OCI-LY7 (cell line): ENCODE measurements at places on chromosomes 16 and 17.

GRCh38 chr17:68705714-68706076 is 104.5 kb upstream of the FAM20A start:
- no peak for DNase-seq

DNA sequence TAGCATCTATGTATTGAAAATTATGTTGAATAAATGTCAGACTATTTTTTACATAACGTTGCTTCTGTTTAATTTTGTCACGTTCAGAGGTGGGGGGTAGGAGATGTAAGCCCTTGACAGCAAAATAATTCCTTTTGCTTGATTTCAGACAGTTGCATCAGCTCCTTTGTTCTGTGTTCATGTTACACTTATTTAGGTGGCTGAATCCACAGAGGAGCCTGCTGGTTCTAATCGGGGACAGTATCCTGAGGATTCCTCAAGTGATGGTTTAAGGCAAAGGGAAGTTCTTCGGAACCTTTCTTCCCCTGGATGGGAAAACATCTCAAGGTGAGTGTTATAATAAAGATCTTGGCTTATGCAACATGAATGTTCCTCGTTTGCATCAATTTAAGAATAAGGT is 4.5 kb downstream of the HERPUD1 start:
- no peak for DNase-seq

- no peak for DNase-seq
Observed at GRCh38 chr16:65697521-65697920, 575.7 kb upstream of the CDH11 start.

DNA sequence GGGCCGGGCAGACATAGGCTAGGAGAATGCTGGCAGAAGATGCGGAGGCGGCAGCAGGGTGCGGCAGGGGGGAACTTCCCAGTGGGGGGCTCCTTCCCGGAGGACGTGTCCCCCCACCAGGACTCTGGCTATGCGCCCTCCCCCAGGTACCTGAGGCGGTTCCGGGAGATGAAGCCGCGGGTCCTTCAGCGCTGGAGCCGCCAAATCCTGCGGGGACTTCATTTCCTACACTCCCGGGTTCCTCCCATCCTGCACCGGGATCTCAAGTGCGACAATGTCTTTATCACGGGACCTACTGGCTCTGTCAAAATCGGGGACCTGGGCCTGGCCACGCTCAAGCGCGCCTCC is 3.4 kb downstream of the WNK4 start:
- DNase-seq, result no peak

GRCh38 chr17:48128400-48128799 is 20.8 kb downstream of the SNX11 start:
- no peak for DNase-seq

- DNase-seq, result no peak
Observed at GRCh38 chr16:86768999-86769398, 190.7 kb downstream of the FOXL1 start.

DNA sequence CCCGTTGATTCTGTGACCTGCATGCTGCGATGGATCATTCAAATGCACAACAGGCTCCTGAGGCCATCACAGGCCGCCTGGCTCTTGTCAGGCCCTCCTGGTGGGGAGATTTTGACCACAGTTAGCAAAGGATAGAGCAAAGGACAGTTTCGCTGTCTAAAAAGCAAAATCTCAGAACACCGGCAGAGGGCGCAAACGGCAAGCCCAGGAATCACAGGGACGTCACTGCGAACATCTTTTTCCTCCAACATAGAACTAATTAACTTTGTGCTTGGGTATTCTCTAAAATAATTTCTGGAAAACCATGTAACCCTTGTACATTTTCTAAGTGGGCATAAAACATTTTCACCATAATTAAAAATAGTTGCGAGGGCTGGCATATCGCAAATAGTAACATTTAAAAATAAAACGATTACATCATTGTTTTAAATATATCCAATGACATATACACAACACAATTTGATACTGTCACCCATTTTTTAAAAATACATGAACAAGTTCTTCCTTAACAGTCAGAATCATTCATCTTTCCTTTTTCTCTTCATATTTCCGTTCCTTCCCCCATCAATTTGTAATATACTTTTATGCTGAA is 19.7 kb upstream of the SLC47A1 start:
- peak; percentile 74 for DNase-seq

DNA sequence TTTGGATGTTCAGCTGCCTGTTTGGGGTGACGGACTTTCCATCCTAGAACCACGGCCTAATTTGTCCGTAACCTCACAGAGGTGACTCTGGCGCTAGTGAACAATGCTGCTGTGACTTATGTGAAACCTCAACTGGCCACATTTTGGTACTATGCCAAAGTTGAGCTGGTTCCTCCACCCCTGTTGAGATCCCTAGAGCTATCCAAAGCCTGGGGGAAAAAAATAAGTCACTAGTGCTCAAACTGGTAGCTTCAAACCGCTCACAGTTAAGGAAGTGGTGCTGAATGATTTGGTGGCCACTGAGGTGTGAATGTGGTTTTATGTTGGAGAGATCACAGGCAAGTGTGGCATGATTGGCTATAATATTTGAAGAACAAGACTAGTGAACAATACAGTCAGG is 11.3 kb upstream of the TUBG2 start:
- DNase-seq, result peak; percentile 17

- DNase-seq, result peak; percentile 51
Observed at GRCh38 chr17:4950075-4950745, 709 bp upstream of the ENO3 start.

DNA sequence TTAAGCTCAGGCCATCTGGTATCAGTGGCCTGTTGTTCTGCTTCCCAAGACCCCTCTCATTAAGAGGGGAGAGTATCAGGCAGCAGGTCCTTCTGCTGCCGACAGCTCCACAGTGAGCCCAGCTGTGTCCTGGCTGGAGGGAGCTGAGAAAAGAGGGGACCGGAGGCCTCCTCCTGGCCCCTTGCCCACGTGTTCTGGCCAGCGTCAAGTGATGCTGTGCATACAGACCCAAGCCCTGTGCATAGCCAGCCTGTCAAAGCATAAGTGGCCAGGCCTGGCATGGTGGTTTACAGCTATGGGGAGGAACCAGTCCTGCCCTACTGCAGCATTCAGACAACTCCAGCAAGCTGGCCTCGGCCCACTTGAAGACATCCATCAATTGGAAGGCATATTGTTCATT is 48.0 kb downstream of the ABCC6 start:
- DNase-seq, result no peak

DNA sequence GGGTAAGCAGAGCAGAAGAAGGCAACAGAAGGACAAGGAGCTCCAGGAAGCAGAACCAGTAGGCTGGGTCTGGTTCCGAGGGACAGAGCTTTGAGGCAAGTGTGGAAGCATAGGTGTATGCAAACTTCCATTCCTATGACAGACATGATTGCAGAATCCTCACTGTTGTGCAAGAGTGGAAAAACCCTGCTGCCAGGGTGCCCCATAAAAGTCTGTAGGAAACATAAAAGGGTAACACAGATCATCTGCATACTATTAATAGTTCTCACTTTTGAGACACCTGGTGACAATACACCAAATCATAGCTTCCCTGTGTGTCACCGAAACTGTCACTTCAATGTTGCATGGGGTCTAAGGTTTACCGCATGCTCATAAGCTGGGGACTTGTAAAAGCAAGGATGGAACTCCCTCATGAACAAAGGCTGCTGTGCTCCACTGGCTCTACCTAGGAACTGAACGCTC is 39.7 kb downstream of the ARHGAP17 start:
- DNase-seq, result peak; percentile 89

GRCh38 chr17:17134957-17135333 is 71.2 kb downstream of the PLD6 start:
- no peak for DNase-seq

GRCh38 chr16:7408700-7409365 is 76.2 kb downstream of the RBFOX1 start:
- DNase-seq, result no peak

DNA sequence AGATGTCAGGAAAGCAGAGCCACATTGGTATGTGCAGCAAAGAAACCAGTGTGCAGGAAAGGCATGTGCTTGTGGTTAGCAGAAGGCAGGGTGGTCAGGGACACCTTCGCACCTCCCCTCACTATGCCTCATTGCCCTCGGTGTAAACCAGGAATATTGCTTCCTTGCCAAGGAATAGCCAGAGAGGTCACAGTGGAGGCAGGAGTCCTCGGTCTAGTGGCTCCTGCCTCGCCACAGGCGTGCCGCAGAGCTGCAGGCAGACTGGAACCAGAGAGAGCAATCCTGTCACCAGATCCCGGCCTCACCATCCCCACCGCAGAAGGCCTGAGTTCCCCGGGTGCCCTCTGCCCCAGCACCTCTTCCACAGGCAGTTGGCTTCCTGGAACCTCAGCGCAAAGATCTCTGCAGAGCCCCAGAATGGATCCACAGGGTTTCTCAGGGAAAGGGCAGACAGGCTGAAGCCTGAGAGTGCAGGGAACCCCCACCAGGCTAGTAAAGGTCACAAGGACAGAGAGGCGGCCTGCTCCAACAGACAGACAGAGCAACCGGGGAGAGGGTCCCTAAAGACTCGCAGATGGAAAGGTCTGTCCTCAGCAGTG is 21.6 kb downstream of the CCDC182 start:
- no peak for DNase-seq

- no peak for DNase-seq
Observed at GRCh38 chr16:55045329-55045728, 114.7 kb downstream of the IRX5 start.

GRCh38 chr17:15963670-15964110 is 18.8 kb downstream of the ADORA2B start:
- no peak for DNase-seq

DNA sequence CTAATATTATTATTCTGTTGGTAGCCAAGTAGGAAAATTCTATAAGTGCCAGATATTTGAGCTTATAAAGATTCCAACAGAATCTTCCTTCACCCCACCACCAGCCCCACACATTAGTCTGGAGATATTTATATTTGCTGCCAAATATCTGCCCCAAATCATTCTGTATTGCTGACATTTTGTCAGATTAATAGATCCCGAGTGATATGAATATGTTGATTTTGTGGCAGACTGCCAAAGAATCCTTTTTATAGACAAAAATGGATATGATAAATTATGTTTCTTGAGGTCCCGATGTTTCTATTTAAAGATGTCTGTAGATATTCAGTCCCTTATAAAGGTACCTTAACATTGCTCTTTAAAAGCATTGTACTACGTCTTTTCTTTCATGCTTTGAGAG is 162.2 kb upstream of the KCNJ16 start:
- DNase-seq, result no peak

- DNase-seq, result no peak
Observed at GRCh38 chr17:64779376-64780095, 117.4 kb upstream of the SMURF2 start.

GRCh38 chr17:6494239-6494941 is 50.1 kb downstream of the PIMREG start:
- DNase-seq, result no peak

DNA sequence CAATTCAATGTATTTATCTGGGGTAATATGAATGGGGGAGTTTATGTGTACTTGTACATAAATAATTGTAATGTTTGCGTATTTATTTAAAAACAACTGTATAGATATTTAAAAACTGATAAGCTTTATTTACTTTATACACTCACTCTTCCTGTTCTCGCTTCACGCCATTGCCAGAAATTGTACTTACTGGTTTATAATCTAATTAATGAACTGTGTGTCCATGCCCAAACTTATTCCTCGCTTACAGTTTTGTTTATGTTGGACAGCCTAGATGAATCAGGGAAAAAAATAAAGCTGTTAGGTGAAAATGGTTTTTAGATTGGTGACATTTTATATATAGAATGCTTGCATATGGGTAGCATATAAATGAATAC is 30.8 kb downstream of the AATF start:
- DNase-seq, result no peak

DNA sequence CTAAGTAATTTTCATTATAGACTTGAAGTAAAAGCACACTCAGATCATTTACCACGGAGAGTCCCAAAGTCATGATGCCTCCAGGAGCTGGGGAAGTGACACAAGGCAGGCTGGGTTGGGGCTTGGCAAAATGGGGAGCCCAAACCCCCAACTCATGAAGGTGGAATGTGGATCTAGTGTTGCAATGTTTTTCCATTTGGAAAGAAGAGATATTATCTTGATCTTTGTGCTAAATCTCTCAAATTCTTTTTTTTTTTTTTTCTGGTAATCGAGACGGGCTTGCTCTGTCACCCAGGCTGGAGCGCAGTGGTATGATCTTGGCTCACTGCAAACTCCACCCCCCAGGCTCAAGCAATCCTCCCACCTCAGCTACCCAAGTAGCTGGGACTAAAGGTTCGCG is 7.5 kb upstream of the KCNG4 start:
- DNase-seq, result no peak

DNA sequence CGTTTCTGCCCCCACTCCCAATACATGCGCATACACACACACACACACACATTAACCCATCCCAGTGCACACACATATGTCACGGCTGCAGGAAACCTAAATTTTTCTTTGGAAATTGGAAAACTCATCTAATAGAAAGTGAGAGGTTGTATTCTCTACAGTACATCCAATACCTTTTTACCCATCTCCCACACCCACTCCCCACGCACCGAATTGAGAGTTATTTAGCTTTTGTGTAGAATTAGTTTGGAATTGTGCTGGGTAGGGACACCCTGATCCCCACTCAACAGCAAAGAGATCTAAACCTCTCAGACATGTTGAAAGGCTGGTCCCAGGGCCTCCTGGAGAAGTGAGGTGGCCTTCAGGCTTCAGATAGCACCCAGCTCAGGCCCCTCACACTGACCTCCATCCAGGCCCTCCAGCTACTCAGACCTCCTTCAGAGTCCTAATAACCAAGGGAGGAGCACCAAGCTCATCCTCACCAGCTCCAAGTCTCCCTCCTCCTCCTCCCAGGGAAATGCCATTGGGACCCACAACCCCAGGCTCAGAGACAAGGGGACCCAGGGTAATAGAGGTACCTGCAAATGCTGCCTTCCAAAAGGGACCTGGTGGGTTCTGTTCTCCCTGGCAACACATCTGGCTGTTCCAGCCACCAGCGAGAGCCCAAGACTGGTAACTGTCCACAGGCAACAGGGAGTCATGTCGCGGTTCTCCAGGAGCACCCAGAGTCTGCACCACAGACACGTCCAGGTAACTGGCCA is 955 bp downstream of the HOXB13 start:
- DNase-seq, result no peak

DNA sequence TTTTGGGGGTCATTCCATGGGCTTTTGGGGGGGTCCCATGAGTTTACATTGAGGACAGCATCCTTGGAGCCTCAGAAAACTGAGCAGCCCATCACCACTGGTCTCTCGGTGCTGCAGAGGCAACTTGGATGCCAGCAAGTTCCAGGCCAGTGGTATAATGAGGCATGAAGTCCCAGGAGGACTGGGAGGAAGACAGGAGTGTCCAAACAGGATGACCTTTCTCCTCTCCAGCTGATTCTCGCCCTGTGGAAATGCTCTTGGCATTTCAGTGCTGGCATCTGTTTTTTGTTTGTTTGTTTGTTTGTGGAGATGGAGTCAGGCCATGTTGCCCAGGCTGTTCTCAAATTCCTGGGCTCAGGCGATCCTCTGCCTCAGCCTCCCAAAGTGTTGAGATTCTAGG is 347.6 kb downstream of the SNX29 start:
- DNase-seq, result no peak

GRCh38 chr17:8223356-8224126 is 13.2 kb upstream of the AURKB start:
- DNase-seq, result peak; percentile 74
